Renal cortical epithelial cell (primary cell): ENCODE measurements at places on chromosomes 4 and X. TPM values are rescaled to one million over a fixed set of nuclear protein-coding genes. Genes with fewer than 3 reads are reported as not detected.
A peak's percentile ranks its signal among the peaks of the same experiment; 100 is the strongest.

DNA sequence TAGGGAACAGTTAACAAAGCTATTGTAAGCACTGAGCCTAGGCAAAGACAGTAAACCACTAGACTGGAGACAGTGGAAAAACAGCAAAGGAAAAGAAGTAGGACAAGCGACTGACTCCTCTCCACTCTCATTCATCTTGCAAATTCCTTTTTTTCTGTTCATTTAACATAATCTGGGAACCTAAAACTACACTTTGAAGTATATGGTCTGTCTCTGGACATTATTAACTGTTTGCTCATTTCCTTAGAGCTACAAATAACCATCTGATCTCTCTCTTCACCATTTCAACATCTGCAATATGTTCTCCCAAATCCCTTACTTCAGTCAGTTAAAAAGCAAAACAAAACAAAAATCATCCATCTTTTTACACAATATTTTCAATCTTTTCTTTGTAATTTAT is 642 bp downstream of the HMGN5 start:
- DNase-seq, result no peak

- peak; percentile 46 for DNase-seq
Measured at GRCh38 chrX:54479136-54480111, 16.6 kb downstream of the FGD1 start.

DNA sequence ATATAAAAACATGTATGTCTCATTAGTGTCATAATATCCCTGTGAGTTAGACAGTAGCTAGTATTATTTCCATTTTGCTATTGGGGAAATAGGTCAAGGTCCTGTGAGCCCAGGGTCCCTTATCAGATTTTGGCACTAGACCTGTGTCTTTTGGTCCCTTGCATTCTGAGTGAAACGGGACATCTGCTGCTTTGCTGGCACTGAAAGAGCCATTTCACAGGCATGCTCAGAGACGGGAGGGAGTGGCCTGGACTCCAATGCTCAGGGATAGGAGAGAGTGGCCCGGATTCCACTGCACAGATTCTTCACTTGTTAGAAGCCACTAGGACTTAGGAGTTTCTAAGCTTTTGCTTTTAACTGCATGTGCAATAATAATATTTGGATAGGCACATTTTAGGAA is 177.2 kb downstream of the TSPAN5 start:
- no peak for DNase-seq

DNA sequence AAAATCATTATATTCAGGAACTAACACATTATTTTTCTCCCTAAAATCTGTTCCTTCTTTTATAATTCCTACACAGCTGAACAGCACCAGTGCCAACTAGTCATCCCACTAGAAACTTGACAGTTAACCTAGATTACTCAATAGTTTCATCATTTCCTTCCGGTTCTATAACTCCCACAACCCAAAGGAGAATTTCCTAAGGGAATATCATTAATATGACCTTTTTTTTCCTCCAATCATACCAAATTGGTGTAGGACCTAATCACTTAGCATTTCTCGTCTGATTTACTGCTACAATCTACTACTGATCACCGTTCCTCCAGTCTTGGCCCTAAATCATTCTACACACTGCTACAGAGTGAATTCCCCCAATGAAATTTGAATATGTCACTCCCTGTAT is 45.9 kb downstream of the WDFY3 start:
- DNase-seq, result peak; percentile 62

- no peak for DNase-seq
Measured at GRCh38 chr4:41644915-41645295, 103.6 kb downstream of the PHOX2B start.

DNA sequence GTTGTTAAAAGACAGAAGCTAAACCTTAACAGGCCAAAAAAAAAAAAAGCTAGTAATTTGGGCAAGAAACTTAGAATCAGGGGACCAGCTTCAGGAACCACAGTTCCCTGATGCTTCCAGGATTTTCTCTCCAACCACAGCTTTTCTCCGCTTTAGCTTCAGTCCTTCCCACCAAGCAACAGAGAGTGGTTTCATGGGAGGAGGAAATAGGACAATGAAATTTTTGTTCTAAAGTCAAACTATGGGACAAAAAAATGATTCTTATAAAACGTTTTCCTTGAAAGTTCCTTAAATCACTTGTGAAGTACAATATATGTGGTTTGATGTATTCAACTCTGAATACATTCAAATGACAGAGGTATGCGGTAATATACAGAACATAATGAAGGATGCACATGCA is 71.0 kb upstream of the DHX15 start:
- DNase-seq, result no peak

DNA sequence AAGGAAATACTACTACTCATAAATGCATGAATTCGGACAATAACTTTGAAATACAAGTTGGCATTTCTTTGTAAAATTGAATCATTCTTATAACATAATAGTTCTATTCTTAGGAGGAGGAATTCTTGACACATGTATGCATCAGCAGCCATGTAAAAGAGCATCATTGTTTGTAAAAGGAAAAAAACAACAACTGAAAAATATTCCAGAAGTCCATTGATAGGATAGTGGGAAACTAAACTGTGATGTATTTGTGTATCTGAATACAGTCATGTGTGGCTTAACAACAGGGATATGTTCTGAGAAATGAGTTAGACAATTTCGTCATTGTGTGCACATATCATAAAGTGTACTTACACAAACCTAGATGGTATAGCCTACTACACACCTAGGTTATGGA is 102.0 kb upstream of the SH3RF1 start:
- no peak for DNase-seq

GRCh38 chr4:1354136-1354982 is 7.4 kb downstream of the UVSSA start:
- no peak for DNase-seq

DNA sequence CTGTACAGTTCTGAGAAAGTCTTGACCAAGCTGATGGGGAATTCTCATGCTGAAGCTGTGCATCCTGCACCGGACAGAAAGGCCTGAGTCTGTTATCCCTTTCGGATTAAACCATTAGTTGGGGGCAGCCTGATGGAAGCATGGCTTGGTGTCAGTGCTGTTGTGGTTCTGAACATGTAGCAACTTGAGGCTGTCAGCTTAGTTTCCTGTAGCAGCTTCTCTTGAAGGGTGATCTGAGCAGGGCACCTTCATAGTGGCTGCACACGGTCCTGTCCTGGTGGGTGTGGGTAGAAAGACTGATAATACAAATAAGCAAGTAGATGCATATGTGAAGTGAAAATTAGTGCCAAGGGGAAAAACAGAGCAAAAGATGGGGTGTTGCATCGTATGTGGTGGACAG is 11.7 kb downstream of the KIAA0232 start:
- no peak for DNase-seq

DNA sequence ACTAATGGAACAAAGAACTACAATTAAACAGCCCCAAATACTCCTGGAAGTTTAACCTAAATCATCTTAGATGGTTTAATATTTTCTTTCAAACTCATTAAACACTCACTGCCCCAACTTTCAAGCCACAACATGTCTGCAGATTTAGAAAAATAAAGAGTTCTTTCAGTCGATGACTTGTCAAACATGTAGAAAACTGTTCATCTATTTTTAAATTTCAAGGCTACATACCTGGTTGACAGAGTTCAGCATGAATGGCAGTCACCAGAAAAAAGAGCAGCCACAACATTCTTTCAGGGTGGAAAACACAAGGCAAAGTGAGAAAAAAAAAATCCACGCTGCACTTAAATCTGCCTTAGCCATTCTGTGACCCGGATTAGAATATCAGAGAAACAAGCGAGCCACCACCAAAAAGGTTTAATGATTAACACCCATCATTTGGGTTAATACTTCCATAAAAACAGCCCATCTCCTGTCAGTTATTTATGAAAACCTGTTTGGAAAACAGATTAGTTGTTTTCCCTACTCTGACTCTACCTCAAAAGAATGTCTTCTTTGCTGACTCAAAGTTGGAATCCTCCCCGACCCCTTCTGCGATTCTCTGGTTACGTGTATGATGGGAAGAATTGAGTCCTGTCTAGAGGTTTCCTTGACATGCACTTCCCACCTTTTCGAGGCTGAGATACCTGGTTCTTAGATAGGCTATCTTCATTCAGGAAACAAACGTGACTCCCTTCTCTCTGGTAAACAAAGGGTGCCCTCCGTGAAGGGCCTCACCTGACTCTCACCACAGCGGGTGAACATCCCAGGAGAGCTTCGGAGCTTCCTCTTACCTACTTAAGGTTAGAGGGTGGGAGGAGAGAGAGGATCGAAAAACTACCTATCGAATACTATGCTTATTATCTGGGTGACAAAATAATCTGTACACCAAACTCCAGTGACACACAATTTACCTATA is at the start of gene CLTRN:
Gene CLTRN, minus strand, starts transcription at position 319 of the 958 bp plus-strand sequence. Its CDS starts 30 bp downstream, at position 289.
- DNase-seq, result peak; percentile 74

DNA sequence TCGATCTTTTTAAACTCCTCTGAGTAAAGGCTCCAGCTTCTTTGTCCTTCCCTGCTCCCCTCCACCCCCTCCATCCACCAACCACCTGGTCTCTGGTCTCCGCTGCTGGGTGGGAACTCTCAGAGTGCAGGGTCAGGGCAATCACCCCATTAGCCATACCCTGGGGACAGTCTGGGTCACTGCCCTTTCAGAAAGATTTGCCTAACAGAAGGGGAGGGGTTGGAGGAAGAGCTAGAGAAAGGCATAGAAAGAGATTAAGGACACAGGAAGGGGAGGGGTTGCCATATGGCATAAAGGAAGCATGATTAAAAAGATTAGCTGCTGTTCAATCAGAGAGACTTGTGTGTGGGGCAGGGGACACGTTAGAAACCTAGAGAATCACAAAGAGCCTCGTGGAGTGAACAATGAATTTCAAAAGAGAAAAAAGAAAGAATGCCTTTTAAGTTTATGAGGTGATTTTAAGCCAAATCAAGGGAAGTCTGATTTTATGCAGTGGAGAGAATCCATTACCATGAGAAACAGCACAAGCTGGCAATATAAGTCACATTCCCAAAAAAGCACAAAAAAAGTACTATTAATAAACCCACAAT is 115.5 kb upstream of the ACSL4 start:
- DNase-seq, result no peak

DNA sequence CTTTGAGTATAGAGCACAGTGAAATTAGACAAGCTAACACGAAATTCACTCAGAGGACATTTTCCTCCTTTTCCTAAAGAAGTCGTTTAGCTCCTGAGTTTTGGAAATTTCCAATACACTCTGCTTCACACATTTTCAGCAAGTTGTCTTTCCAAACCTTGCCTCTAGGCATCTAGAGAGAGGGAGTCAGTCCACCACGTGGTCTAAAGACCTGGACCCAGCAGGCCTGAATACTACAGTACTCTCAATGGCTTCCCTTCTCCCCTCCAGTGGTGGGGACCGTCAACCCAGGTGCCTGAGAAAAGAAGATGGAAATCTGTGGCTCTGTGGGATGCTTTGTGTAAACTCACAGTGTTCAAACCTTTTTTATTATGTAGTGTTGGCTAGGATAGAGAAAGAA is 13.9 kb upstream of the SCML2 start:
- DNase-seq, result no peak

NBDY gene
- total RNA-seq, result 3.8 and 6.8 TPM in 2 replicates

GATA1 gene
- not detected in 2 replicates for total RNA-seq

MAGEB5 gene
- not detected in 2 replicates for total RNA-seq
